Activated CD4-positive, alpha-beta T cell treated with anti-CD3 and anti-CD28 coated beads, Interleukin-2, amount 50 U/mL, for 4 hours (primary cell): ENCODE measurements at places on chromosomes 6 and 20.

DNA sequence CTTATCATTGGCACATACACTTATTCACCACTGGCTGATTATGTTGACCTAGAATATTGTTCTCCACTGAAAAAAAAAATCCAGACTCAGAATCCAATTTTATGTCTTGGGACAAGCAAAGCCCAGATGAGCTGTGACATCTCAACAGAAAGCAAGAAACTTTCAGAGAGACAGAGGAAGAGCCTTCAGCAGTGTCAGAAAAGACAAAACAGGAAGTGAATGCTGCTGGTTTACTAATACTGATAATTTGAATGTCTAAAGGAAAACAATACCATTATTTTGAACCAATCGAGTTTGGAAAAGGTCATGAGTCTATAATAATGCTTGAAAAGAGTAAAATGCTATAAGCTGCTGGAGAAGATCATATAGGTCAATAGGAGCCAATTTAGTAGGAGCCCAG lies 179.8 kb upstream of the RIMS1 start:
- no peak for DNase-seq

- DNase-seq: no peak
Observed at GRCh38 chr6:15503346-15503680, 159.5 kb downstream of the DTNBP1 start.

DNA sequence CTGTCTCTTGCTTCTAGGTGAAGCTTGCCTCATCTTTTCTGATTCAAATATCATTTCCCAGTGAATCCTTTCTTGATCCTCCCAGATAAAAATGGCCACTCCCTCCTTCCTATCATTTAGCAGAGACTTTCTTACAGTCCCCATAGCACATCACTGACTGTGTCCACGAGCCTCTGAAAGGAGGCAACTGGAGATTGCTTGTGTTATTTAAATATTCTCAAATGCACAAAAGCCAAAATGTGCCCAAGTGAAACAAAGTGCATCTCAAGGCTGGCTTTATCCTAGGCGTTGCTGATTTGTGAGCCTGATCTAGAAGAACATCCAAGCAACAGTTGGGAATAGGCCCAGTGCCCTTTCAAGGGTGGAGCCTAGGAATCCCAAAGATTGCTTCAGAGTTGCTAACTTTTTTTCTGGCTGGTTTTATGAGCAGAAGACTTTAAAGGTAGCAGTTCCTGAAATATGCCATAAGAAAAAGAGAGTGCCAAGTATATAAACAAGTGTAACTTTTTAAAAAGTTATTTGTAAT lies 393.6 kb downstream of the CD83 start:
- DNase-seq: no peak

DNA sequence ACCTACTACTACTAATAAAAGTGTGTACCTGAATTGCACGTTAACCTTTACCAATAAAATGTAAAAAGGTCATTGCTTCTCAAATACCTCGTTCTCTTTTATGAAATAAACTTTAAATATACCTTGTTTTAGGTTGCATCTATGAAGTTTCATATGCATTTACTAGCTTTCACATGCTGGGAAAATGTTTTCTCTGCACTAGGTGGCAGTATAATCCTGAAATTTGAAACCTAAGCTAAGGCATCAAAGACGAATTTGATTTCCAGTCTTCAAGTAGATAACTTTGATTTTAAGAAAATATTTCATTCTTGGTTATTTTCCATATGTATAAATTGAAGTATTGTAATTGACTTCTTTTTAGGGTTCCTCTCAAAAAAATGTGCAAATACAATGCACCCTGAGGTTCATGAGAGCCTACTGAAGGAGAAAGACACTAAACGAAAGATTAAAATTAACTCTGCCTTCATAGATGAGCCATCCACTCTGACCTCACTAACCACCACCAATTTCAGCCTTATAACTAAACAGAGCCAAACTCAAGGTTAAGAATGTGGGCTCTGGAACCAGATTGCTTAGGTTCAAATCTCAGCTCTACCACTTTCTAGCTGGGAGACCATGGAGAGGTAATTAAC lies 7.3 kb upstream of the COL9A1 start:
- DNase-seq: no peak

DNA sequence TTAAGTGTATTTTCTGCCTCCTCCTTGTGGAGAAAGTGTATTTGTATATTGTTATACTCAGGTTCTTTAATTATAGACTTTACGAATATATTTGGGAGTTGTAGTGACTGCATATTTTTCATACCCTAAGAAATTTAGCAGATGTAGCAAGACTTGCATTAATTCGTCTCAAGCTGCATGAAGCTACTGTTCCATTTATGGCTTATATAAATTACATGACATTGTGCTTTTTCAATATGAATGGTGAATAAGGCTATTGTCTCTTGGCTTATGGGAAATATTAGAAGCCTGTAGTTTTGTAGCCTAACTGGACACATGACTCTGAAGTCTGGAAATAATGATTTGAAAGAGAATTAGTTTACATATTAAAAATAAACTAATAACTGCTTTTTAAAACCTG lies 2.4 kb downstream of the ADGRG6 start:
- DNase-seq: no peak

DNA sequence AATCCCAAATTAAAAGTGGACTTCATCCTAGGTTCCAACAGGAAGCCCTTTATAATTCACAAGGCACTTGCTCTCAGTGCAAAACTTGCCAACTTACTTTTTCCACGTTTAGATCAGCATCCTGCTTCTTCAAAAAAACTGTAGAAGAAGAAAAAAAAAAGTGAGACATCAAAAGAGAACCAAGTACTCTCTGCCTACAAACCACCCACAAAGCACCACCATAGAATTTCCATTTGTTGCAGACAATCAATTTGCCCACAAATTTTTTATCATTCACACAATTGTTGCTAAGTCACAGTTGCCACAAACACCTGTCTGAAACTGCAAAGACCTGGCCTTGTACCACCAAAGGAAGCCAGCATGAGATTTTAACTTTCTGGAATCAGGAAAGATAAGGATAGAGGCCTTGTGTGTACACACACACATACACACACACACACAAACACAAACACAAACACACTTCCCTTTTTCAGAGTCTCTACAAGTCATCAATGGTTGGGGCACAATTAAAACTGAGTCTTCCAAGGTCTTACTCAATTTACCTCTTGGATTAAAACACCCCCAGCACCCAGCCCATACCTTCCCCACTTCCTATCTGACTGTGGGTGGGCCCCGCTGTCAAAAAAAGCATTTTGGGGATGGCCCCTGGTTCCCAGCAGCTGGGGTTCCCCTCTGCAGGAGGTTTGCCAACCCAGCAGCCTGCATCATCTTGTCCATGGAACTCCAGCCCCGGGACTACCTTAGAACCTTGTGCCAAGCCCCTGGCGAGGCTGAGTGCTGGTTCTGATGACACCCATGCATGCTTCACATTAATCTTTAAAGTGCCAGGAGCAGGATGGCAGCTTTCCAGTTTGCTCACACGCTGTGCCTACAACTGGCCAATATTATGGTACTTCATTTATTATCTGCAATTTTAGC lies 26.5 kb downstream of the FYN start:
- DNase-seq: no peak

DNA sequence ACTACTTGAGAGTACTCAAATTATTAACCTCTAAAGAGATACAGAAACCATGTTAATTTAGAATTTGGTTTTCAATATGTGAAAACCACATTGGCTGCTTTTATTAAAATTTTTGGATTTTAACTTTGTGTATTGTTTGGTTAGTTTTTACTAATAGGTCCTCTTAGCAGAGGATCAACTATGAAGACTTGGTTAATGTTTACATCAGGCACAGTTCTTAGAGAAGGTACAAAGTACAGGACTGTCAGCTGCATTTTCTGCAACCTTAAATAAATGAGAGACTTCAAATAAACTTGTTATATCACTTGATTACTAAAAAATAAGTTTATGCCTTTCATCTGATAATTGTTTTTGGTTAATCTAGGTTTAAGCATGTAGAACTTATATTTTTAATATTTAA lies 89.1 kb downstream of the PHF3 start:
- no peak for DNase-seq

GRCh38 chr6:3769610-3770009 lies 18.1 kb upstream of the PXDC1 start:
- no peak for DNase-seq

DNA sequence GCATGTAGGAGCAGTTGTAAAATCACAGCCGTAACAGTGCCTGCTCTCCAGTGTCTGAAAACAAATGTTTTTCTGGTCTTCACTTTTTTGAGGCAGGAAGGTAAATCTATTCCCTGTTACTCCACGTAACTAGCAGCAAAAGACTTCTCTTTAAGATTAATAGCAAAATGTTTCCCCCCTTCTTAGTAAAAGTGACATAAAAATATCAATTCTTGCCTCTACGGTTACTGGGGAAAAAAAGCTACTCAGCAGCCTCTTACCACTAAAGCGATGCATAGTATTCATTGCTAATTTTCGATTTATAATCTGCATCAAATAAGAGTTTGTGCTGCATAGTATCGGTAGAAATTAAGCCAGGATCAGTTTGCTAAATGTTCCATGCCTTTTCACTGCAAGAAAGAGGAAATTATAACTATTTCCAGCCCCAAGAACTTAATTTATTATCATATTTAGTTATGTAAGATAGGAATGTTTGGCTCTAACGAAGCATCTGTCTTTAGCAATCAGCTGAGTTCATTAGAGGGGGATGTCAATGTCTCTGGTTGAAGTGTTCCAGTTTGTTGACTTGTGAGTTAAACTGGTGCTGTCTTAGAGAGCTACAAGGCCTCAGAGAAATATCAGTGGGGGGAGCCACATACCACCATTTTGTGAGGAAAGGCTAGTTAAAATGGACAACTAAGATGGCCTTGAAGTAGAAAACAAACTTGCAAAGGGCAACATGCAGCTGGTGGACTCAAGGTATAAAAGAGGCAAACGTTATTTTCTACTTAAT lies 617 bp upstream of the TSPYL1 start:
- DNase-seq: no peak

GRCh38 chr20:57613481-57613921 lies 6.7 kb downstream of the ZBP1 start:
- no peak for DNase-seq

GRCh38 chr20:57393321-57394120 lies 2.3 kb downstream of the RBM38 start:
- DNase-seq: no peak

DNA sequence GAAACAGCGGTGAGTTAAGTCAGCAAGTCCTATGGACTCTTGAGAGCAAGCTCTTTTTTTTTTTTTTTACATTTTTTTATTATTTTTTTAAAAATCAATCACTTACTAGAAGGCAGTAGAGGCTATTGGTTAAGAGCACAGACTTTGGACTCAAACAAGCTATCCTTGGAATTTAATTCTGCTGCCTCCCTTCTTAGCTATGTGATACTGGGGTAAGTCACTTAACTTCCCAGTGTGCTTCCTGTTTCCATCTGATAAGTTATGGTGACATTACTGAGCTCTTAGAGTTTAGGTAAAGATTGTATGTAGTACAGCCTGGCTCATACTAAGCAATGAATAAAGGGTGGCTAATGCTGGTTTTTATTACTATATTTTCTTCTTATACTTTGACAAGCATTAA lies 770.5 kb upstream of the FLRT3 start:
- no peak for DNase-seq

GRCh38 chr6:136547336-136547735 lies 2.9 kb downstream of the MAP7 start:
- no peak for DNase-seq

- no peak for DNase-seq
Observed at GRCh38 chr6:113182370-113183141, 674.6 kb upstream of the MARCKS start.

- DNase-seq: no peak
Observed at GRCh38 chr20:11702721-11703518, 214.8 kb upstream of the BTBD3 start.

GRCh38 chr20:53806683-53807401 lies 213.2 kb upstream of the ZNF217 start:
- no peak for DNase-seq

DNA sequence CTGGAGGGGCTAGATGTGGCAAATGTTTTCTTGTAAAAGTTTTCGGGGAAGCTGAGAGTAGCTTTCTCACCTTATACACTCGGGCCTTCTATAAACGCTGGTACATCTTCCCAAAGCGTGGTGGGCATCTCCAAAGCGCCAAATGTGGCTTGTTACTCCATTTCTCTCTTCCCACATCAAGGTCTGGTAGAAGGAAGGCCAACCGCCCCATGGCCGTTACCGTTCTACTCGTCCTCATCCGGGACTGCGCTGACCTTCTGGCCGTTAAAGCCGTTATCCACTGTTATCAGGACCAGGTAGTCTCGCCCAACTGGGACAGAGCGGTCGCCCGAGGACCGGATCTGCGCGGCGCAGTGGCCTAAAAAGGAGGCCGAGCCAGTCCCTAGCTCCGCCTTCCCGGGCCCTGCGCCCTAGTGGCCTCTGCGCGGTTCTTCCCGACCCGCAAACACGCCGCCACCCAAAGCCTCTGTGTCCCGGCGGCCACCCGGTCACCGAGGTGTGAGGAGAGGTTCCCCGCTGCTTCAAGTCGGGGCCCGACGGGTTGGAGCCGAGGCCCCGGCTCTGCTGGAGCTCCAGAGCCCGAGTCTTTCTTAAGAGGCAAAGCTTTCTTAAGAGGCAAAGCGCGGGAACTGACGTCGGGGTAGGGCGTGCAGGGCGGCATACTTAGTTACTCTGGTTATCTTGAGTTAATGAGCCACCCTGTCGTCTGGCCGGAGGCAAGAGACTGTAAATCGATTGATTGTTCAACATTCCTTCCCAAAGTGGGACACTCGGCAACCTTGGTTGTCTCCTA lies 90.5 kb downstream of the GPX5 start:
- no peak for DNase-seq

DNA sequence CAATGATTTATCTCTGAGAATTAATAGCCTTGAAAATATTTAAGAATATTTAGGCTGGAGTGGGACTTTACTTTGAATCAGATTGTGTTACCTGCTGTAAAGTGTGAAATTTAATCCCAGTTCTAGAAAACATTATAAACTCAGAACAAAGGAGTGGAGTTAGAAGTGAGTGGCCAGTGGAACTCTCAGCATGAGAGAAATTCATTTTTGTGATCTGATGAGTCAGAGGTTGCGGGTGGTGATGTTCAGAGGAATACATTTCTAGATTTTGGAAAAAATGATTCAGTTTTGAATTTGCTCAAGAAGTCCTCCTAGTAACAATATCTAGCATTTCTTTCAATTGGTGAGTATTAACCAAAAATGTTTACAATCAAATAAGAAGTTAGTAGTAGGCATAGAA lies 167.5 kb downstream of the ZFAND3 start:
- no peak for DNase-seq
